ENCODE measurements at places on chromosomes 7 and 10.

GRCh38 chr10:92969151-92969550 is 91.4 kb upstream of the CYP26C1 start:
- DNase-seq = no peak

- DNase-seq = no peak
Measured at GRCh38 chr10:125107166-125107949, 53.0 kb downstream of the CTBP2 start.

DNA sequence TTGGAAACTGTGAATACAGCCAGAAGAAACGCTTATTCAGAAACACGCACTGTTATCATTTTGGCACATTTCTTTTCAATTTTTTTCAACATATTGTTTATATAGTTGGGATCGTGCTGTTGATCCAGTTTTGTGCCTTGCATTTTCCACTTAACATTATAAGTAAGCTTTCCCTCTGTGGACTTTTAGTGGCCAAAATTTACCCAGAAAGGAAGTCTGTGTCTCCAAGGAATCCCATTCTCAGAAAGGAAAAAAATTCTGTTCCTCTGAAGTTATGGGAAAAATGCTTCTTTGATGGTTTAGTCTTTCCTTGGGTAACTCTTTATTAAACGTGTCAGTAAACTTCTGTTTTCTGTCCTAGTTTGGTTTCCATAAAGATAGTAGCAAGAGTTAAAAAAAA is 280.0 kb downstream of the REEP3 start:
- DNase-seq = no peak

GRCh38 chr10:48609441-48609840 is 4.6 kb upstream of the ARHGAP22 start:
- no peak for DNase-seq

GRCh38 chr10:31083765-31084184 is 52.1 kb upstream of the ZNF438 start:
- peak; percentile 3 for DNase-seq

DNA sequence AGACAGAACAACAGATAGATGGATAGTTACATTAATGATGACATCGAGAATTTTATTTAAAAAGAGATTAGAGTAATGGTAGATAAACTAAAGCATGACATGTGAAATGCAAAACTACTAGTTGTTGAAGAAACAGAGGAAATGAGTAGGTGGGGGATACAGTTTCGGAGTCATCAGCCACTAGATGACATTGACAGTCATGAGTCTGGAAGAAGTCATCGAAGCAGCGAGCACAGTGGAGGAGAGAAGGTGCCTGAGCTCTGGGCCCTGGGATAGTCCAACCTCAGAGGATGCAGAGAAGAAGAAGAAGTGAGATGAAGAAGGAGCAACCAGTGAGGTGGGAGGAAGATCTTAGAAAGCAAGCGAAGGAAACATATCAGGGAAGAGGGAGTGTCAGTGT is 20.2 kb upstream of the SEC61A2 start:
- no peak for DNase-seq

- no peak for DNase-seq
Measured at GRCh38 chr7:123637203-123637602, 18.5 kb upstream of the LMOD2 start.

DNA sequence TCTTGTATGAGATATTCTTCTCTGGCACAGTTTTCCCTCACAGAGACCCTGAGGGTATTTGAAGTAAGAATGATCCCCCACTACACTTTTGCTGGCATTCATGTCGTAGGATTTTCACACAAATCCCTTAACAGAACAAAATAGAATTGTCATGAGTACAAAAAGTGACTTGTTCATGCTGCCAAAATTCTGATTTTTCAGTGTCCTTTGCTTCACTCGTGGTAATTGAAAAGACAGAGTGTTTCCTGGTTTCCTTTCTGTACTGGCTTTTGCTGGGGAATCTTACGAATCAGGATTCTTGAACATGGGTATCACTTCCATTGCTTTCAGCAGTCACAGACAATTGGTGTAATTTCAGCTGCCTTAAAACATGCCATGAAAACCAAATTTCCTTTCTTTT is 756.3 kb downstream of the REEP3 start:
- DNase-seq = no peak

DNA sequence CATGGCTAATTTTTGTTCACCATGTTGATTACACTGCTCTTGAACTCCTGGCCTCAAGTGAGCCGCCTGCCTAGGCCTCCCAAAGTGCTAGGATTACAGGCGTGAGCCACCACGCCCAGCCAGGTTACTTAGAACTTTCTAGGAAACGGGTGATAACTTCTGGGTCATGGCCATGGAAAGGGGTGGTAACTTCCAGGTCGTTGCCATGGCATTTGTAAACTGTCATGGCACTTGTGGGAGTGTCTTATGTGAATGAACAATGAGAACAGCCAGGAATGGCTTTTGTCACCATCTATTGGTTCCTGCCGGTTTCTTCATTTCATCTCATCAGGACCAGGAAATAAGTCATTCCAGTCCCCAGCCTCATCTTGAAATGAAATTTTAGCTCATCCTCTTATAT is 120.9 kb downstream of the SLC16A9 start:
- DNase-seq = no peak

- no peak for DNase-seq
Measured at GRCh38 chr10:90304533-90304932, 553.3 kb downstream of the HTR7 start.

- no peak for DNase-seq
Measured at GRCh38 chr10:71995887-71996575, 31.8 kb downstream of the CHST3 start.

- no peak for DNase-seq
Measured at GRCh38 chr10:72673280-72673679, 18.7 kb upstream of the MCU start.

Measured in substantia nigra (tissue), 51 donors.